ENCODE measurements at places on chromosomes 2 and 18. TPM values are rescaled to one million over a fixed set of nuclear protein-coding genes. Genes with fewer than 3 reads are reported as not detected.

FBXO36 gene
- total RNA-seq = 1.4 TPM

NLRC4 gene
- 0.08 TPM for total RNA-seq

MTX2 gene
- total RNA-seq = 44.5 TPM

SIX3 gene
- 0.39 TPM for total RNA-seq

SKOR2 gene
- not detected for total RNA-seq

BMP10 gene
- not detected for total RNA-seq

ITPRIPL1 gene
- not detected for total RNA-seq

ERICH2 gene
- total RNA-seq = not detected

SULT1C4 gene
- total RNA-seq = not detected

ITGB6 gene
- total RNA-seq = 0.72 TPM

KIF1A gene
- 0.83 TPM for total RNA-seq

PTPN2 gene
- 18.2 TPM for total RNA-seq

OXER1 gene
- total RNA-seq = not detected

Measured in A549 treated with GW870086 at 1 μM for 4 hours (cell line).